ENCODE measurements at places on chromosomes 11 and 22.

DNA sequence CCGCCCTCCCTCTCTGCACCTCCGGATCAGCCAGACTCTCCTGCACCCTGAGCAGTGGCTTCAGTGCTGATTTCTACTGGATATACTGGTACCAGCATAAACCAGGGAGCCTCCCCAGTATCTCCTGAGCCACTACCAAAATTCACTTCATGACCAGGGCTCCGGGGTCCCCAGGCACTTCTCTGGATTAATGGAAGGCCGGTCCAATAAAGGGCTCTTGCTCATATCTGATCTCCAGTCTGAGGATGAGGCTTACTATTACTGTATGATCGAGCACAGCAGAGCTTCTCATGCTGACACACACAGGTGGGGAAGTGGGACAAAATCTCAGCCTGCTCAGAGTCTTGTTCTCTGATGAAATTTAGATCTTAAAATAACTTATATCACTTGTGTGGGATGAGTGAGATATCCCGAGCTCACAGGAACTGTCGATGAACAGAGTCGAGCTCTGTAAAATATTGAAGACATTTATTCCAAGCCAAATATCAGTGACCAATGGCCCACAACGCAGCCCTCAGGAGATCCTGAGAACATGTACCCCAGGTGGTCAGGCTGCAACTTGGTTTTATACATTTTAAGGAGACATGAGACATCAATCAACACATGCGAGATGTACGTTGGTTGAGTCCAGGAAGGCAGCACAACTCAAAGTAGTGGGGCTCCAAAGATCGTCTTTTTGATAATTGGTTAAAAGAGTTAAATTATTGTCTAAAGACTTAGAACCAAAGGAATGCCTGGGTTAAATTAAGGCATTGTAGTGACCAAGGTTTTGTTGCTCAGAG, 93.0 kb upstream of the TOP3B start:
- DNase-seq: no peak

DNA sequence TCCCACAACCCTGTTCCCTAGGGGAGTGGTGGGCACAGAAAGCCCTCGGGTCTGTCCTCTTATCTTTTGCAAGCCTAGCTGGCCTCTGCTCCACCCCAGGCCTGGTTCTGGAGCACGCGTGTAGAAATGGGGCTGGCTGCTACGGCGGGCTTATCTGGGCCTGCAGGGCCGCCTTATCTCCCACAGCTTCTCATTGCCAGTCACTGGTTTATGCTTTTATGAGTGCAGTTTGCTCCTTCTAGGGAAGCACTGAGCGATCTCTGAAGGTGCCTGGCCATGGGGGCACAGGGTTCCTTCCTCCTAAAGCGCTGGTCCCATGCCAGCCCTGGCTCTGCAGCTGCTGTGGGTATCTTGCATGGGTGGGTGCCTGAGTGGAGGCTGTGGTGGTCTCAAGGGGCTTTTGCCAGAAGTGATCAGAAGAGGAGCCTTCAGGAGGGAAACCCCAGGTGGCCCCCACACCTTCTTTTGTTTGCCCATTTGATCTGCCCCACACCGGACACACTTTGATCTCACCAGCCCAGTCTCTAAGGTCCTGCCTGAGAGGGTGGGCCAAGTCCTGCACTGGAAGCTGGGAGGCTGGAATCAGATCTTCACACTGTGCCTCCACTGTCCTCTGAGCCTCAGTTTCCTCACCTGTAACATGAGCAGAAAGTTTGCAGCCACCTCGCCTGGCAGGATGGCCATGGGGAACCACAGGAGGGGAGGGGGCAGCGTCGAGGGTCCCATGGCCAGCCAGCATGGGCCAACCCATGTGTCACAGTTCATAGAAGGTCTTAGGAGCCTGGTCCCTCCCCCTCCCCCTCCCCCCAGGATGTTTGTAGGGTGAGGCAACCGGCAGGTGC, 86.6 kb upstream of the FGF3 start:
- DNase-seq: no peak

DNA sequence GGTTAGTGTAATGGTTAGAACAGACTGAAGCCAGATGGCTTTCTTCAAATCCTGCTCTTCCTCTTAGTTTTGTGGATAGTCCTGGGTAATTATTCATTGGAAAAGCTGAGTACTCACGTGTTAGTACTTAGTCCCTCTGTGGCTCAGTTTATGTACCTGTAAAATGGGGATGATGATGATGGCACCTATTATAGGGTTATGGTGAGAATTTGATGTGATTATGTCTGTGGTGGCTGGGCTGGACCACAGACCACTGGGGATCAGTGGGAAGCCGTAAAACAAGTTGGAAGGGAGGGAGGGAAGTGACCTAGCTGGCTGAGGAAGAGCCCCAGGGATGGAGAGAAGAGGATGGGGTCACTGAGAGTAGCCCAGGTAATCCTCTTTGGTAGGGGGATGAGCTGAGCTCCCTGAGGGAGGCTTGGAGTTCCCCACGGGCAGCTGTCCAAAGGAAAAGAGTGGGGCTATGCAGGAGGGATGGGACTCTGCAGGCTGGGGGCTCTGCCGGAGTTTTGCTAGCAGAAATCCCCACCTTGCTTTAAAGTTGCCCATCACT, 19.8 kb downstream of the ARHGEF17 start:
- no peak for DNase-seq

DNA sequence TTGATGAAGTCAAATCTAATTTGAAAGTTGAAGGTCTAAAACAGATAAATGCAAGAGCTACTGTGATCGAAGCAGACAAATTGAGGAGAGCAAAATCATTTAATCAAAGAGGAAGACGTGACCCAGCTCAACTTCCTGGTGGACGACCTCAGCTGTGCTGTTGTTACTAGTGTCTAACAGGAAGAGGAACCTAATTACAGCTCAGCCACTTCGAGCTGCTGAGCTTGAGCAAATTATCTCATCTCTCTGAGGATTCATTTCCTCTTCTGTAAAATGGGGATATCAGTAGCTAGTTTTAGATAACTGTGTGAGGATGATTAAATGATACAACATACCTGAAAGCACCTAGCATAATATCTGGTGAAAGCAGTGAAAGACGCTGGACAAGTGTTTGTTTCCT, 48.6 kb upstream of the OLFML1 start:
- DNase-seq: peak; percentile 23

DNA sequence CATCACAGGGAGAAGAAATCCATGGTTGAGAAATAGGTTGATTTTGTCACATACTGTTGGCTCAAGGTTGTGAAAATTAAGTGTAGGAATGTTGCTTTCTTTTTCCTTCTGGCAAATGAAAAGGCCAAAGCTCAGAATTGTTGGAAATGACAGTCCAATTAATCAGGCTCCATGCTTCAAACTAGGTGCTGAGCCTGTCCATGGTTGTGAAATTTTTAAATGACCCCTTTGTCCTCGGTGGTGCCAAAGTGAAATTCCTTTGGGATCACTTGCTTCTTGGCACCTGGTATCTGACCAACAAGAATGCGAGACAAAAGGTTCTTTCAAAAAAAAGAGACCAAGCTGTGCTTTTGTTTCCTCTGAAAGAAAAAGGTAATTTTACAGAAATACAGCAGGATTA, 451.9 kb downstream of the ETS1 start:
- no peak for DNase-seq

GRCh38 chr11:100823360-100823759, 136.3 kb downstream of the ARHGAP42 start:
- no peak for DNase-seq

- DNase-seq: no peak
These were observed 1.8 kb downstream of the IGF2 start for GRCh38 chr11:2137202-2138067.

DNA sequence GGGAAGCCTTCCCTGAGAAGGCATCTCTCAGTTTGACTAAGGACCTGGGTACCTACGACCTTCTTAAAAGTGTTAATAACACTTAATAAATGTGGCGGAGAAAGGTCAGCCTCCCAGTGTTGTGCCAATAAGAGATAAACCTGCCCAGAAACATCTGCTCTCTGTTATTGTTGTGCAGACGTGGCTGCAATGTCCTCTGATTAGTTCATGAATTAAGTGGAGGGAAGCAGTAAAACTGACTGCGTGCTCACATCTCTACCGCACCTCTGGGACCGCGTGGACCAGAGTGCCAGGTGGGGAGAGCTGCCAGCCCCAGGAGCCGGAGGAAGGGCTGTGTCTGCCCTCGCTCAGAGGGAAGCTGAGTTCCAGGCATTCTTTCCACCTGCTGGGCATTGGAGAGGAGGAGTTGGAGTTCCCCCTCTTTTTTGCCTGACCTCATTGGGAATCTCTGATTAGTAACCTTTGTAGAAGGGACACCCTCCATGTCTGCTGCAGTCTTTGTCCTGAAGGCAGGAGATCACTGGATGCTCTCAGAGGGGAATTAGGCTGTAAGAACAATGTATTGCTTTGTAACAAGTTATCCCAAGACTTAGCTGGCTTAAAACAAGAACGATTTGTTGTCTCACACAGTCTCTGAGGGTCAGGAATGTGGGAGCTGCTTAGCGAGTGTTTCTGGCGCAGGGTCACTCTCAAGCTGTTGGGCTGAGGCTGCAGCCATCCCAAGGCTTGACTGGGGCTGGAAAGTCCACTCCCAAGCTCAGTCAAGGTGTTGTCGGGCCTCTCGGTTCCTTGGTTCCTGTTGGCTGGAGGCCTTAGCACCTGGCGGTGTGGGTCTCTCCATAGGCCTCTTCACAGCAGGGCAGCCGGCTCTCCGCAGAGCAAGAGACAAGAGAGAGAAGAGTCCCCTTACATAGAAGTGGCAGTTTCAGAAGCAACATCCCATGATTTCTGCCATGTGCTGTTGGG, 247.6 kb upstream of the TBCEL start:
- DNase-seq: no peak

DNA sequence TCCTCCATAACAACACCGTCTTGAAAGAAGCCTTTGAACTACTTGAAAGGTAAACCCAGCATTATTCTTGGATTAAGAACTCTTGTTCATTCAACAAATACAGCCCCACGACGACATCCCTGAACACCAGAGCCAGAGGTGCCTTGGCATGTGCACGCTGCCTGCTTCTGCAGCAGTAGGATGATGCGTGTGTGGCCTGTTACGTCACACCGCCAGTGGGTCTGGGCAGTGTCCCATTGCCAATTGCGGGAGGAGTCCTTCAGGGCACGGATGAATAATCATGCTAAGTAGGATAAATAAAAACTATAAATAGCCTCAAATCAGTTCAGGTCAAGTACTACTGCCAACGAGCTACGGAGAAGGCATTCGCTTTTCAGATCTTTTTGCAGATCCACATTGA, 380.5 kb downstream of the SHANK2 start:
- DNase-seq: no peak

GRCh38 chr11:77441426-77441825, 32.5 kb downstream of the PAK1 start:
- DNase-seq: no peak

Measured in CD4-positive, alpha-beta T cell treated with Interleukin-15 for 4 hours (primary cell).